ENCODE measurements at places on chromosomes 1 and 21.

- no peak for DNase-seq
These were observed 23.0 kb downstream of the GIPC2 start for GRCh38 chr1:78068681-78069283.

GRCh38 chr1:64231654-64232053 lies 28.2 kb downstream of the UBE2U start:
- peak; percentile 13 for DNase-seq

- DNase-seq, result no peak
These were observed 36.2 kb upstream of the GADD45A start for GRCh38 chr1:67648582-67649326.

DNA sequence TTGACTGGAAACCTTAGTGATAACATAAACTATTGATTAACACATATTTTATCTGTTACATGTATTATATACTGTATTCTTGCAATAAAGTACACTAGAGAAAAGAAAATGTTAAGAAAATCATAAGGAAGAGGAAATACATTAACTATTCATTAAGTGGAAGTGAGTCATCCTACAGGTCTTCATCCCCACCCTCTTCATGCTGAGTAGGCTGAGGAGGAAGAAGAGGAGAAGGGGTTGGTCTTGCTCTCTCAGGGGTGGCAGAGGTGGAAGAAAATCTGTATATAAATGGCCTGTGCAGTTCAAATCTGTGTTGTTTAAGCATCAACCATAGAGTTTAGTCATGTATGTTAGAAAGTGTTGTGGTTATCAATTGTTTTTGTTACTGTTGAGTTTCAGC lies 66.1 kb upstream of the CHODL start:
- no peak for DNase-seq

DNA sequence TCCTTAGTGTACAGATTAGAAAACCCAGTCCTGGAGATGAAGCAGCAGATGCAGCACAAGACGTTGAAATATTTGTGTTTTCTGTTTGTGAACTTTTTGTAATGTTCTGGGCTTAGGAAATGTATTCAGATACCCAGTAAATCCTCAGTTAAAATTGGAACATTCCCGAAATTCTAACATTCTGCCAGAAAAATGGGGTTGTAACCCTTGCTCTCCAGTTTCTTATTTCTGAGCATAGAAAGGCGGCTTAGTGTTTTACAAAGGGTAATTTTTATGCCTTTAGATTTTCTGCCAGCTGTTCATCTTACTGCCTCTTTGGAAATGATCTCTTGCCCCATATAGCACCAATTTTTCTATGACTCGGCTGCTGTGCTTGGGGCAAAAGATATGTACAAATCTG lies 20.6 kb downstream of the DDI2 start:
- no peak for DNase-seq

GRCh38 chr21:44575307-44576024 lies 1.9 kb downstream of the KRTAP10-4 start:
- no peak for DNase-seq

GRCh38 chr1:10508511-10508951 lies 33.8 kb downstream of the PEX14 start:
- DNase-seq, result peak; percentile 83

DNA sequence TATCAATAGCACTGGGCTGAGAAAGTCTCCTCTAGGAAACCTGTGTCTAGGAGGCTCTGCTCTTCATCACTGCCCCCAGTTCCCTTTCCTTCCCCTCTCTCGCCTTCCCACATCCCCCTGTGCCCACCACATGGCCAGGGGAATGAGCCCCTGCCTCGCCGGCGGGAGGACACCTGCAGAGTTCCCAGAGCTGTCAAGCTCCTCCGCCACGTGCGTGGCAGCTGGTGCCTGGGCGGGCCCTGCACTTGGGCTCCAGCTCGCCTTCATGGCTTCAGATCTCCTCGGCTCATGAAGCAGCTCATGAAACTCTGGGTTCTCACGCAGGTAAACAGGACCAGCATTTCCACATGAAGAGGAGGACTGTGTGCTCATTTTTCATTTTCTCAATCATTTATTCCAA lies 62.8 kb downstream of the SIM2 start:
- DNase-seq, result no peak

DNA sequence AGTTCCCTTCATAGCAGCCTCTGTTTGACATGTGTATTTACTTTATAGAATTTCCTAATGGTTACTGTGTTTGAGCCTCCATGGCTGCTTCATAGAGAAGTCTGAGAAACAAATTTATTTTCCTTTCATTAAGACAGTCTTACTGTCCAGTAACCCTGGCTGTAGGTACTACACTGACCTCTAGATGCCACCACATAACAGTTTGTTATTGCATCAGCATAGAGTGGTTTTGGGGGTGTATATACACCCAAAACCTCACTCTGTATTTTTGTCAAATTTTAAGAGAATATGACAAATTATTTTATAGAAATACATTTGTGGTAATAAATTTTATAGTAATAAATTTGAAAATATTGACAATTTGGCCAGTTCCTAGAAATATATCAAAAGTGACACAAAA lies 57.3 kb downstream of the OBSCN start:
- no peak for DNase-seq

GRCh38 chr21:45582128-45582527 lies 39.9 kb upstream of the SLC19A1 start:
- no peak for DNase-seq

DNA sequence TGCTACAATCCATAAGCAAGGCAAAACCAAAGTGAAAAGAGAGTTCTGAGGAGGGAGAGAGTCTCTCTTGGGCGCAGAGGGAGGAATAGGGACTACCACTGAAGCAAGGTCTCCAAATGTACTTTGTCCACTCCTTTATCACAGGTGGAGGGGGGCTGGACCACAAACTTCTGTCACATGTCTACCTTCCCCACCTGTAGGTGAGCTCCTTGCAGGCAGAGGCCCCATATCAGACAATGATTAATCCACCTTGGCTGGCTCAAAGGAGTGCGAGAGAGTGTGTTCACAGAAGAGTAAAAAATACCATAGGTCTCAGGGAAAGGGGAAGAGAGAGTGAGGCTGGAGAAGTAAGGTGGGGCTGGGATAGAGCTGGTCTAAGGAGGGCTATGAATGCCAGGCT lies 4.5 kb downstream of the BEND5 start:
- DNase-seq, result no peak

DNA sequence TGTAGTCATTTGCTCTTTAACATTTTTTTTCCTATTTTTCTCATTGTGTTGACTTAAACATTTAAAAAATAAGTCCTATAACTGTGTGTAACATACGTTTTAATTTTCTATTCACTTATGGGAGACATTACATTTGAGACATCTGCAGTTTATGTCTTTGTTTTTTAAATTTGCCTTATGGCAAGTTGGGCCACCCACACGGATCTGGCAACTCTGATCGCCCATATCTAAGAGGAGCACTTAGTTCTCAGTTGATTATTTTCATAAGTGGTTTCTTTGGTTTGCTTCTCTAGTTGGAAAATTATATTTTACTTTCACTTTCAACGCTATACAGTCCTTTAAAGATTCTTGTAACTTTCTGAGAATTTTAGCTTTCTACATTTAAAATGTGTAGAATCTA lies 13.8 kb upstream of the ZNF124 start:
- DNase-seq, result no peak

- no peak for DNase-seq
These were observed 22.4 kb downstream of the TAF5L start for GRCh38 chr1:229603371-229604005.

GRCh38 chr21:38167345-38167744 lies 89.4 kb upstream of the KCNJ15 start:
- DNase-seq, result no peak

DNA sequence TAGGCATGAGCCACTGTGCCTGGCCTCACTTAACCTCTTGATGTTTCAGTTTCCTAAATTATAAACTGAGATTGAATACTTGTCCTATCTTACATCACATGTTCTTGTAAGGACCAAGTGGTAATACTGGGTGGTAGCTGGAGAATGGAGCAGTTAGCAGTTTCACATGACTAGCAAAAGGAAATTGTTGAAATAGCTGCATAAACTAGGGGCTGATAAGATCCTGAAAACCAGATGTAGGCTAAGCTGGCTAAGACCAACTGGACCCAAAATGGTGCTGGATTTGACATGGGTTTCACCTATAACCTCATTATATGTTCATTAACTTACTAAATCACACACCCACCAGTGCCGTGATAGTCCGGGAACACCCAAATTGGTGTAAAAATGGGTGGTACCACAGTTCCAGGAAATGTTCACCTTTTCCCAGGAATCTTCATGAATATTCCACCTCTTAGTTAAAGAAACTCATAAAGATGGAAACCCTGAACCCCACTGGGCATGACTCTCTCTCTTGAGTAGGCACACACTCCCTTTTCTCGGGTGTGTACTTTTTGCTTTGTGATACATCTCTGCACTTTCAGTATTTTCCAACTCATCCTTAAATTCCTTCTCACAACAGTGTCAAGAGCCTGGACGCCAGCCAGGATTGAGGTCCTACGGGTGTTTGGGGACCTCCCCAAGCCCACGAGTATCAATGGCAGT lies at the start of gene PAPPA2:
TSS of gene PAPPA2 (plus strand) at position 502 of the 705 bp plus-strand sequence. CDS start 93,148 bp downstream, outside the sequence.
- no peak for DNase-seq

DNA sequence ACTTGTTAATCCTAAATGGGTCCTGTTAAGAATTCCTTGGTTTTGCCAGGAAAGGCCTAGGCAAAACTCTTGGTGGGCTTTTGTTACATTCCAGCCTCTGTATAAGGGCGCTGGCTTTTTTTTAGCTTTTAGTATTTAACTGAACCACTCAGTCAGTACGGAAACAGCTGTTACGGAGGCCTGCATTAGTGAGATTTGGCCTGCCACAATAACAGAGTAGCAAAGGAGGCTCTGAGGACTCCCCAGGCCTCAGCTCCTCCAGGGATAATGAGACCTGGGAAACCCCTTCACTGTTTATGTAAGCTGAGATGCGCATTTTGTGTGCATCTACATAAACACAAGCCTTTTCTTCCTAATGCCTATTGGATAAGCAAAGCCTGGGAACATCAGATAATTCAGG lies 210.2 kb downstream of the APP start:
- peak; percentile 18 for DNase-seq

- DNase-seq, result peak; percentile 94
These were observed at the start of gene TMEM167B for GRCh38 chr1:109090196-109091077. Gene TMEM167B (plus strand): TSS chr1:109090764. CDS start chr1:109090873, 109 bp downstream.
